ENCODE measurements at places on chromosomes 12 and 14.
A peak's percentile ranks its signal among the peaks of the same experiment; 100 is the strongest.

GRCh38 chr14:22380571-22381407 lies 208.2 kb downstream of the DAD1 start:
- DNase-seq = no peak

DNA sequence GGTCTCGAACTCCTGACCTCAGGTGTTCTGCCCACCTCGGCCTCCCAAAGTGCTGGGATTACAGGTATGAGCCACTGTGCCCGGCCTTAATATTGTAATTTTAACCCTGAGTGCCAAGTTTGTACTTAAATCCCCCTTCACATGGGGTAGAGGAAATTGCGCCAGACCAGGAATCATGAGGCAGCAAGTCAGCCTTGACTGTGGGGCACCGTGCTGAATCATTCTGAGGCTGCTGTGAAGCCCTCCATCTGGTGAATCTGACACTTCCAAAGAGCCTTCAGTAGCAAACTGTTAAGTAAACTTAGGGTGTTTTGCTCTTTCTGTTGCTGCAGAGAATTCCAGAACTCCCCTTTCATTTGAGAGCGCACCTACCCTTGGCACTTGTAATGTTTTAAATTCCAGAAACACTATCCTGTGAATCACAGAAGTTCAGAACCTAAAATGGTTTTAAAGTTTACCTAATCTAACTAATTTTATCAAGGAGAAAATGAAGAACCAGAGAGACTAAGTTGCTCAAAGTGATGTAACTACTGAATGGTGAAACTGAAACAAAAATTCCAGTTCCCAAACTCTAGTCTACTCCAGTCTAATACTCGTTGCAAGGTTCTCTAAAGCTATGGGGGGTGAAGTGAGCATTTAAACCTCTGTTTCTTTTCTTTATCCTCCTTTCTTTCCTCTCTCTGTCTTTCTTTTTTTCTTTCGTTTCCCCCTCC lies 7.5 kb downstream of the HEBP1 start:
- peak; percentile 74 for DNase-seq

- DNase-seq = no peak
Observed at GRCh38 chr12:121673013-121673511, 3.6 kb upstream of the MORN3 start.

DNA sequence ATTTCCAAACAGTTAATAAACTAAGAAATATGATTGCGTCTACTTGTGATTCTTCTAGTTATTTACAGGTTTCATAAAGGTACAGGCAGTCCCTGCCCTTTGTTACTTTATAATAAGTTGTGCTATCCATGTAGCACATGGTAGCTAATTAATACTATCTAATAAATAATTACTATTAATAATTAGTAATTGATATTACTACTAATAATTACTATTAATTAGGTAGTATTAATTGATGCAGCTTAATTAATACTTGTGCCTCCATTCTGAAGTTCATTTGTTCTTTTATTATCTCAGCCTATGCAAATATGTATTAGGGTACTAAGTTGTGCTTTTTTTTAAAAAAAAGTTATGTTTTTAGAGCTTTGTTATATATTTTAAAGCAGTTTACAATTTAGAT lies 92.3 kb upstream of the TRHDE start:
- no peak for DNase-seq

GRCh38 chr12:92384571-92384970 lies 238.9 kb upstream of the BTG1 start:
- DNase-seq = no peak

DNA sequence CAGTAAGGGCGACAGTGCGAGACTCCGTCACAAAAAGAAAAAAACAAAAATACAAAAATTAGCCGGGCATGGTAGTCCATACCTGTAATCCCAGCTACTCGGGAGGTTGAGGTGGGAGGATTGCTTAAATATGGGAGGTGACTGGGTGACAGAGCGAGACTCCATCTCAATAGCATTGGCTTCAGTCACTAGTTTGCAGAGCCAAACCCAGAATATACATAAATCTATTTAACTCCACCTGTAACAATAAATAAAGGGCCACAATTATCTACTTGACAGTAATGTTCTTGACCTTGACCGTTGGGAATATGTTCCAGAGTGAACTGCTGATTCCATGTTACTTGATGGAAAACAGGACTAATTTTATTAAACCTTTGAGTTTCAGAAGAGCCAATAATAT lies 198.9 kb upstream of the MDGA2 start:
- no peak for DNase-seq

Measured in uterus (tissue), 4 donors.